ENCODE measurements at places on chromosomes 7 and 10.

- DNase-seq: no peak
Measured at GRCh38 chr7:65798111-65799075, 74.5 kb upstream of the VKORC1L1 start.

GRCh38 chr10:101222683-101223273, 6.5 kb downstream of the LBX1 start:
- DNase-seq: no peak

GRCh38 chr10:18759575-18759974, 100.3 kb downstream of the ARL5B start:
- DNase-seq: no peak

DNA sequence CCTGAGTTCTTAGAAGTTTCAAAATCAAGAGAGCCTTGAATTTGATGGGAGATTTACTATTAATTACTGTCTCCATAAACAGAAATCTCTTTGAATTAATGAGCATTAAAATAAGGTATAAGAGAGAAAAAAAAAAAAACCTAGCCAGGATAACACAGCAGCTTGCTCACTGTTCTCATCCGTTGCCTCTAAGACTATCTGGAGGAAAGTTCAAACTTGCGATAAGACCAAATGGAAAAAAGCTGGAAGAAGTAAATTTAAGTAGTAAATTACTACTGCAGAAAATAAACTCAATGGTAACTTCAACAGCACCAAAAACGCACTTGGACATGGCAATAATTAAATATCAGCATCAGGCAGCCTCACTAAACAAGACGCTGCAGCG, 36.7 kb downstream of the GNA12 start:
- no peak for DNase-seq

DNA sequence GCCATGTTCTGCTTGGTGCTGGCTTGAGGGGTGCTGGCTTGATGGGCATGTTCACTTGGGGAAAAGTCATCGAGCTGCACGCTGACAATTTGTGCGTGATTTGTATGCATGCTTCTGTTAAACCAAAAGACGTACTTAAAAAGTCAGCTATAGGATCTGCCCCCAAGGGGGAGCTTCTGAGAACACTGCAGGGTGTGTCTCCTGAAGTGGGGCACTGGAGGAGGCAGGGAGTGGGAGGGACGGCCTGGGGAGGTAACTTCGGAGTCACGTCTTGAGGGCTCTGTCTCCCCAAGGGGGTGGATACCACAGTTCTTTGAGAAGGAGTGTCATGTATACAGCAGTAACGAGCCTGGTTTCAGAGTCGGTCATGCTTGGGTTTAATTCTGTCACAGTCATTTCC, 406.5 kb downstream of the PLXNA4 start:
- peak; percentile 48 for DNase-seq

DNA sequence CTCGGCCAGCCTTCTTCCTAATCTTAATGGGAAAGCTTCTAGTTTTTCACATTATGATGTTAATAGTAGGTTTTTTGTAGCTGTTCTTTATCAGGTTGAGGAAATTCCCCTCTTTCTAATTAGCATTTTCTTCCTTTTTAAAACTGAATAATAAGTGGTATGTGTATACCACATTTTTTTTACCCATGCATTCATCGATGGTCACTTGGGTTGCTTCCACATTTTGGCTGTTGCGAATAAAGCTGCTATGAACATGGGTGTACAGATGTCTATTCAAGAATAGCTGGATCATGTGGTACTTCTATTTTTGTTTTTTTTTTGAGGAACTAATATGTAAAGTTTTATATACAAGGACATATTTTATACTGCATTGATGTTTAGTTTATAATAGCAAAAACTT, 44.3 kb downstream of the NRF1 start:
- no peak for DNase-seq

GRCh38 chr7:32142649-32143048, 72.4 kb upstream of the PDE1C start:
- DNase-seq: no peak

DNA sequence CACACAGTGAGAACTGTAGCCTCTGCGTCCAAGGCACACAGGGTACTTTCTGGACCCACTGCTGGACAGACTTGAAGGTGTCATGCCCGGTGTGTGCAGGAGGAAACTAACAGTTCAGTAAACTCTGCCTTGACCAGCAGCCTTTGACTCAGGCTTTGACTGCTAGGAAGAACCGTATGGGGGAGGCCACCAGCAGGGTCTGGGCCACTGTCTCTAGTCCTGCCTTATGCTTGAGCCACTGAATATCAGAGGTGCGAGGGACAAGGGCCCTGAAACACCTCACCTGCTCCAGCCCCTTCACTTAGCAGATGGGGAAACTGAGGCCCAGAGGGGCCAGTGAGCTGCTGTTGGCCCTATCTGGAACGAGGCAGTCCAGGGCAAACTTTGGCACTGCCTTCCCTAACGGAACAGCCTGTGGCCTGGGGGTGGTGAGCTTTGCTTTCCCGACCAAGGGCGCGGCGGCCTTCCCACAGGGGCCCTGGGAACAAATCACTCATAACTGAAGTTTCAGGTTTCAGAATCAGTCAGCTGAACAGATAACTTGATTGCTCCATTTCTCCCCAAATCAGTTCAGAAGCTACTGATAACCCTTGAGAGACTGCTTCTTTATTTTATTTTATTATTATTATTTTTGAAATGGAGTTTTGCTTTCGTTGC, 130.0 kb downstream of the FAM53B start:
- no peak for DNase-seq

DNA sequence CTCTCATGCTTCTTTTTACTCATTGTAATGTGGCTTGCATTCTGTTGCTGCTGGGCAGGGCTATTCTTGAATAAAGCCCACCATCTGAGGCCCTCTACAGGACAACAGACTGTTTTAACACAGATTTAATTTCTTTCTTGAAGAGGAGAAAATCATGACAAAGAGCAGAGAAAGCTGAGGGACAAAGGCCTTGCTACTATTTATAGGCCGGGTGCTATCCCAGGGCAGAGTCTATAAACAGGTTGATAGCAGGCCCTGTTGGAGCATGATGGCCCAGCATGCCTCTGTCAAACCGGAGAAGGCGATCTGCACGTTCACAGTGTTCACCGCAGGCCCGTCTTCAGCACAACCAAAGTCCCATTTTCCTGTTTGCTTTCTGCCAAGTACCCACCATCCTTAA, 3.0 kb downstream of the VIPR2 start:
- no peak for DNase-seq

DNA sequence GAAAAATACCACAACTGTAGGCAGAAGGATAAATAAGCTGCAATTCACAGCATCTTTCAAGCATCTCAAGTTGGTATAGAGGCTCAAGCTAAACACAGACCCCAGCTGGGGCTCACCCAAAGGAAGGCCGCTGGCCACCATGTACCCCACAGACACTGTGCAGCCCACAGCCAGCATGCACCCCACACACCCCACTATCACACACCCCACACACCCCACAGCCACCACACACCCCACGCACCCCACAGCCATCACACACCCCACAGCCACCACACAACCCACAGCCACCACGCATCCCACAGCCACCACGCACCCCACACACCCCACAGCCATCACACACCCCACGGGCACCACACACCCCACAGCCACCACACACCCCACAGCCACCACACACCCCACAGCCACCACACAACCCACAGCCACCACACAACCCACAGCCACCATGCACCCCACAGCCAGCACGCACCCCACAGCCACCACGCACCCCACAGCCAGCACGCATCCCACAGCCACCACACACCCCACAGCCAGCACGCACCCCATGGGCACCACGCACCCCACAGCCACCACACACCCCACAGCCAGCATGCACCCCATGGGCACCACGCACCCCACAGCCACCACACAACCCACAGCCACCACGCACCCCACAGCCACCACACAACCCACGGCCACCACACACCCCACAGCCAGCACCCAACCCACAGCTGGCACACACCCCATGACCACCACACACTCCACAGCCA, 214.7 kb downstream of the DNAJB6 start:
- DNase-seq: no peak

- no peak for DNase-seq
Measured at GRCh38 chr10:4691776-4692175, 134.2 kb upstream of the AKR1E2 start.

DNA sequence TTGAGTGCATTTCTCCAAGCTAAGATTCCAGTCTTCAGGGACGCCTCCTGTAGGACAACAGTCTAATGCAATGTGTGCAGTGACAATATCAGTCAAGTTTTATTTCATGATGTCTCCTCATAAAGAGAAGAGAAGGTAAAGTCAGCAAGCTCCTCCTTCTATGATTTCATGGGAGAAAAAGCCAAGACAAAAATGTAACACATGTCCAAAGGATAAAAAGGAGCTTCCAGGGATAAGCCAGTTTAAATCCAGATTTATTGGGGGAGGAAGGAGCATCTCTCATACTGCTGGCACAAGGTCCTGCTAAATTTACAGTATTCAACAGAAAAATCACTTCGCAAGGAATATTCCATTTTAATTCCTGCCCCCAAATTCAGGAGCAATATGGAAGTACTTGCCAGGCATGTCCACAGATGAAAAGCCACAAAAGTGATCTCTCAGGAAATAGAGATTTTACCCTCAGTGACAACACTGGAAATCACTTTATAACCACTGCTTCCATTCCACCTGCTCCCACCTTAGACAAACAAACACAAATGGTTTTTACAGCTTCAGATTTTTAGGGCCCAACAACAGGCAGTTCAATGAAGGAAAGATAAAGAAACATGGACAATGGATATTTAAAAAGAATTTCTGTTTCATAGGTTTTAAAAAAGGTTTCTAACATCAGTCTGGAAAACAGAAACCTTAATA, 677.5 kb upstream of the C7orf33 start:
- DNase-seq: no peak

DNA sequence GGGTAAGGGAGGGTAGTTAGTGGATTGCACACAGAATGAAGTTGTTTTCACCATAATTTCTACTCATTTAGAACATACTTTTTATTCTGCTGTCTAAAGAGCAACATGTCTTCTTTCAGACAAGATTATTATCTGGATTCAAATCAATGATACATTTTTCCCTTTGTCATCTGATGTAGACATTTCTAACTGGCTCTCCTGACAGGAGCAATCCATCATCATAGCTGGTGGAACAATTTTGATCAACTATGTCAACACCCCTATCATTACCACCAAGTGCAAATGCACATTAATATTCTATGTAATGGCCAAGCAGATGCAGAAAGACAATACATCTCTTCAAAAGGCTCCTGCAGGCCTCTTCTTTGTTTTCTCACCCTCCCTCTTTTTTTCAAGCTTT, 672.9 kb upstream of the LRRTM3 start:
- no peak for DNase-seq

DNA sequence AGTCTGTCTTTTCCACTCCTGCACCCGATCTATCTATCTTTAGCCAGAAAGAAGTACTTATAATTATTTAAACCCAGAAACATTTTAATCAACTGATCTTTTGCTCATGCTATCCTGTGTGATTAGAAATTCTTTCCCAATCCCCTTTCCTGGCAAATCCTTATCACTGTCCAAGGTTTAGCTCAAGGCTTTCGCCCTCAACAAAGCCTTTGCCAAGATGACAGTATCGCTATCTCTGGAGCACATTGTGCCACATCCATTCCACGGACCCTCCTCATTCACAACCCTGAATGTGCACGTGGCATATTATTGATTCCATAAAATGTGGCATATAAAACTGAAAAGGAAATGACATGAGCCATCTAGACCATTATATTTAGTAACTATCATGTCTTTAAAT, 71.3 kb downstream of the PTN start:
- DNase-seq: no peak

DNA sequence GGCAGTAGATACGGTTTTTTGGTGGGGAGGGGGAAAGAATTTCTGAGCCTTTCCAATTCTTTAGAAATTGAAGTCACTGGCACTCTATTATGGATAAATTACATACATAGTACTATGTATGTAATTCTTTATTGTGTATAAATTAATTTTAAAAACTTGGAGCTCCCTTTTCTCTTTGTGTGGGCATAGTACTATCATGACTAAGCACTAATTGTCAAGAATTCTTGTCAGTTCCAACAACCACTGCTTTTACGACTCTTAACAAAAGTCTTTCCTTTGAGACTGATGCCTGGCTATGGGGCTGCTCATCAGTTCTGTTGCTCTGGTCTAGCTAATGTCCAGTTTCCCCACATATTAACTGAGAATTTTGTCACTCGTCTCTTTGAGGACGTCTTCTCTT, 365.3 kb upstream of the RNF32 start:
- DNase-seq: no peak

DNA sequence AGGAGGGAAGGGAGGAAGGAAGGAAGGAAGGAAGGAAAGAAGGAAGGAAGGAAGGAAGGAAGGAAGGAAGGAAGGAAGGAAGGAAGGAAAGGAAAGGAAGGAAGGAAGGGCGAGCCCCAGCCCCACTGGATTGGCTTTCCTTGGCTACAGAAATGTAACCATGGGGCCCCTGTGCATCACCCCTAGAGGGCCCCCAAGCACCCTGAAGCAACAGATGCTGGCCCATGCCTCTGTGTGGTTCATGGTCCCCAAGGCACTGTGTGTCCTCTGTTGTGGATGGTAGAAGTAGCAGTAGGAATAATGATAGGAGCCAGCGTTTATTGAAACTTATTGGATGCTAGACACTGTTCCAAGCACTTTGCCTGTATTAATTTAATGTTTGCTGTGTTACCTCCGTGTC, 116.6 kb upstream of the MACROH2A2 start:
- DNase-seq: peak; percentile 70

- DNase-seq: no peak
Measured at GRCh38 chr7:5363729-5364128, 59.9 kb downstream of the TNRC18 start.

DNA sequence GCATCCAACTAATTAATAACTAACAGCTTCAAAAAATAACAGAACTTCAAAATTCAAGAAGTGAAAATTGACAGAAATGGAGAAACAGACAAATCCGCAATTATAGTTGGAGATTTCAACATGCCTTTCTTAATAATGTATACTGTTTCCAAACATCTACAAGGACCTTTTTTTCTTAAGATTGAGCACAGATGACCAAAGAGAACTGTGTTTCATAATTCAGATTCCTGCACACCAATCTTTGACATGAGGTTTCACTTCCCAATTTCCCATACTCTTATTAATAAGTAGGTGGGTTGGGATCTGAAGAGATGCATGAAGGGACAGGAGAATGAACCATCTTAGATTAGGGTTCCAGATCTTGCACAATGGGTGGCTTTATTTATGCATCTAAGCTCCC, 24.9 kb upstream of the GIMAP7 start:
- DNase-seq: no peak

GRCh38 chr10:105024184-105024583, 383.1 kb downstream of the SORCS3 start:
- DNase-seq: no peak

DNA sequence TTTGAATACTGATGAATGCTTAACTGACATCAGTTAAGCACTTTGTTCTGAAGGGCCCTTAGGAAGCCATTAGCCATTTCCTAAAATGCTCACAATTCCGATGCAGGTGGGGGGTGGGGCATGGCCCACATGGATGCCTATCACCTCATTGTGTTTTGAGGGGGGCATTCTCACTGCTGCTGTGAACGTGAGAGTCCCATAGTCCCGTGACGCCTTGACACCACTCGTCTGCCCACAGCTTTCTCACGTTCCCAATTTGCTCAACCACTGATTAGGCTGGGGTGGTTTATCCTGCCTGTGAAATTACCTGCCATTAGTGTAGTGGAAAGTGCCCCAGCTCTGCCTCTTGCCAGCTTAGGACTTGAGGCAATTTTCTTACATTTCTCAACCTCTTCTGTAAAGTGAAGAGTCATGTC, 31.9 kb downstream of the DUSP5 start:
- DNase-seq: no peak

- DNase-seq: no peak
Measured at GRCh38 chr10:133400624-133401424, 6.9 kb downstream of the MTG1 start.

GRCh38 chr10:44960088-44960460, 472 bp downstream of the RASSF4 start:
- DNase-seq: no peak

- DNase-seq: no peak
Measured at GRCh38 chr7:37675749-37676148, 7.8 kb upstream of the GPR141 start.

All from Karpas-422 (cell line).